ENCODE measurements at places on chromosomes 13 and 19.
A peak's percentile ranks its signal among the peaks of the same experiment; 100 is the strongest.

GRCh38 chr13:21362741-21363140 is 96.4 kb downstream of the ZDHHC20 start:
- DNase-seq = no peak

DNA sequence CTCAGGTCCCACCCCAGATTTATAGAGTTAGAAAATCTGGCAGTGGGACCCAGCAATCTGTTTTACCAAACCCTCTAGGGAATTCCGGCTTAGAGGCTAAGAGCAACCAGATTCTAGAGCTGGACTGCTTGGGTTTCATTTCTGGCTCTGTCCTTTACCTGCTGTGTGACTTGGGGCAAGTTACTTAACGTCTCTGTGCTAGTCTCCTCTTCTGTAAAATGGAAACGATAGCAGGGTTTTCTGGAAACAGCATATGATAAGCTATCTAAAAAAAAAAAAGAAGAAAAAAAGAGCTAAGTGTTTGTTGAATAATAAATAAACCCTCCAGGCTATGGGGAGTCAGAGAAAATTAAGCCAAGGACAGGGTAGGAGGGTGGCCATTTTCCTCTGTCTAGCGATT is 11.6 kb upstream of the CACNG7 start:
- no peak for DNase-seq

DNA sequence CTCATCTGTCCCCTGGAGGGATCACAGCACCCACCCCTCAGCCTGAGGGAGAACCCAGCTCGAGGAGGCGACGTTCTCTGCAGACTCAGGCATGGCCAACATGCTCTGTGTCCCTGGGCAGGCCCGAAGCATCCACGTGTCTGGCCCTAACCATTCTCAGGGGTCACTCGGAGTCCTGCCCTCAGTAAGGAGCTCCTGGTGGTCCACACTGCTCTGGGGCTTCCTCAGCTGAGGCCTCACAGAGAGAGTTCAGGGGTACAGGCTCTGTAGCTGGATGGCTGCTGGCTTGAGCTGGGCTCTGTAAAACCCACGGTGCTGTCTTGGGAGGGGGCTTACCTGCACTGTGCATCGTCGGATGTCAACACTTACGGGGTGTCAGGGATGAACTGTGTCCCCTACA is 4.4 kb upstream of the SIGLEC8 start:
- no peak for DNase-seq

- peak; percentile 58 for DNase-seq
Observed at GRCh38 chr19:47094557-47095475, 18.8 kb downstream of the ZC3H4 start.

DNA sequence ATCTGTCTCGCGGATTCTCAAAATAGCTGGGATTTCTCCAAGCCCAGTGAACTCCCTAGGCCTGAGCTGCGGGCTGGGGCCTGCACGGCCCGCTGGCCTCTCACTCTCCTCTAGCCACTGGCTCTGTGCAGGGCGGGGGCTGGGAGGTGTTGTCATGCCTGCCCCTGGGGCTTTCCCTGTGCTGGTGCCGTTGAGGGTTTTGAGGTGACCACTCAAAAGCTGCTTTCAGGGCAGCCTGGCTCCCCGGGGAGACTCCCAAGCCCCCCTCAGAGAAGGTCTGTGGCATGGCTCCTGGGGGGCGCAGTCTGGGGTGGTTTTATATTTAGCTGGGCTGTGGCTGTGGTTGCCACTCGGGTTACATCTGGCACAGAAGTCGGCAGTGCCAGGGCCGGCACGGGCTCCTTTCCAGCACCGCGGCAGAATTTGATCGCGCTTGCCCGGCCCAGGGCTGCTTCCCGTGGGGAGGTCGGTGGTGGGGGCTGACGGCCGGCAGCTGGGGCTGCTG is 10.0 kb downstream of the NDUFB7 start:
- no peak for DNase-seq

GRCh38 chr13:50531917-50532899 is 311.3 kb downstream of the DLEU7 start:
- no peak for DNase-seq

GRCh38 chr19:48858984-48859710 is 9.3 kb downstream of the PLEKHA4 start:
- peak; percentile 82 for DNase-seq

DNA sequence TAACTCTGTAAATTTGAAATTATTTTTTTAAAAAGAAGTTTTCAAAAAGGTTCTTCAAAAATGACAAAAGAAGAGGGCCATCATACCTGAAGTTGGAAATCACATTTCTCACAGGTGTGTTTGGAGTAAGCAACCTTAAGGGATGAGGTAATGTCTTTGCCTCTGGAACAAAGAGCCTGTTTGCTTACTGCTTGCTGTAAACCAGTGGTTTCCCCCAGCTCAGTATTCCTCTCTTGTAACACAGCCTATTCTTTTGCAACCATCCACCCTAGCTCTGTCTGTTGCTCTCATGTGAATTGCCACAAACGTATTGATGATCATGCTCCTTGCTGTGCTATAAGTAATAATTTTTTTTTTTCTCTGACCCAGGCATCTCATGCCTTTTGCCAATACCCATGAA is 38.1 kb downstream of the UCHL3 start:
- no peak for DNase-seq

DNA sequence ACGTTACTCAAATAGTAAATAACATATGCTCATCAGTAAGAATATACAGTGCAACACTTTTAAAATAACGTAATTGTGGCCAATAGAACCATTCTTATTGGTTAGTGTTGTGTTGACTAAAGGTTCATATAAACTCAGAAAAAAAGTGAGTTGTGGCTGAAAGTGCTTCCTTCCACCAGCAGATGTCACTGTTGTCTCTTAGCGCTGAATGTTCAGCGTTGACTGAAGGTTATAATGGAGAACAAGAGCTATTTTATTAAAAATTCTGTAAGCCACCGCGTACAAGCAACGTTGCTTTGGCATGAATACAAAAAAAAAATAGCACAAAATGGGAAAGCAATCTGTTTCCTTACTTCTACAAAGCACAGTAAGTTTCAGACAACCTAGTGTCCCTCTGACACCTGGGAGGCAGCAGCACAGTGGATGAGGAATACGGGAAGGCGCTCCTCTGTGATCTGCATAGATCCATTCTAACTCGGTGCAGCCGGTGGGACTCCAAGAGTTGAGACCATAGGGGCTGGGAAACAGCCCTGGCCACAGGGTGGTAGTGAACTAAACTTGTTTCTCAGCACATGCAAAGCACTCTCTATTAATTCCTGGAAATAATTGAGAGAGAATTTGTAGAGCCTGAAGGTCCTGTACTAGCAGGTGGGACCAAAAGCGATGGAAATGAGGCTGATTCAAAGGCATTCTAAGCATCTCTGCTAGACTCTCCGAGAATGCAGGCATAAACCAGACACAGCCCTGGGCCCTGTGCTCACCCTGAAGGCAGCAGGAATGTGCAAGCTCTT is 23.9 kb upstream of the OXGR1 start:
- peak; percentile 43 for DNase-seq

GRCh38 chr19:48999481-49000325 is 6.0 kb downstream of the RUVBL2 start:
- DNase-seq = peak; percentile 70

- DNase-seq = no peak
Observed at GRCh38 chr13:111186305-111186935, 71.3 kb downstream of the ARHGEF7 start.

GRCh38 chr13:27035892-27036235 is 135.7 kb downstream of the USP12 start:
- DNase-seq = no peak

DNA sequence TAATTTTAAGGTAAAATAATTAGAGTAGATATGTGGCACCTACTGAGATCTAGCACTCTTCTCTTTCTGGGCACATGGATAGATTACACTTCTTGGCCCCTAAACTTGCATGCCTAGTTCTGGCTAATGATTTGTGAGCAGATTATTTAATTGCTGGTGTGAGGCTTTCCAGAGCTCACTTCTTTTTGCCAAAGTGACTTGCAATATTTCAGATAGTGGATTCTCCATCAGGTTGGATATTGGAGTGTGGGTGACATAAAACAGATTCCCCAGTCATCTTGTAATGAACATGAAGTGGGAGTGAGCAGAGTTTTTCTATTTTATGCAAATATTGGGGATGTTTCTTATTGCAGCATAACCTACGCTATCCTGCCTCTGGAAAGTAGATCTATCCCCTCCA is 247.9 kb downstream of the KLF5 start:
- no peak for DNase-seq

DNA sequence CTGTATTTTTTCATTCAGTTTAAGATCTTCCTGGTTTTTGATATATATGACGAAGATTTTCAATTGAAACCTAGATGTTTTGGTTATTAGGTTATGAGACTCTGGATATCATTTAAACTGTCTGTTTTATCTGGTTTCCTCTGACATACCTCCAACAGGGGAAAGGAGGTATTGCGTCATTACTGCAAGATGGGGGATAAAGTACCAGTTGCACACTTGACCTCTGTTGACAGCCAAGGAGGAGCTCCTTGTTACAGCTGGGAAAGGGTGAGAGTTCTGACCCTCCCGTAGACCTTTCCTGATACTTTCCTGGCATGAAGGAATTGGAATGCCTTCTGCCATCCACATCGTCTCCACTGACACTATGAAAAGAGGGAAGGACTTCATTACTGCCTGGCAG is 82.0 kb upstream of the SHISA2 start:
- DNase-seq = no peak

DNA sequence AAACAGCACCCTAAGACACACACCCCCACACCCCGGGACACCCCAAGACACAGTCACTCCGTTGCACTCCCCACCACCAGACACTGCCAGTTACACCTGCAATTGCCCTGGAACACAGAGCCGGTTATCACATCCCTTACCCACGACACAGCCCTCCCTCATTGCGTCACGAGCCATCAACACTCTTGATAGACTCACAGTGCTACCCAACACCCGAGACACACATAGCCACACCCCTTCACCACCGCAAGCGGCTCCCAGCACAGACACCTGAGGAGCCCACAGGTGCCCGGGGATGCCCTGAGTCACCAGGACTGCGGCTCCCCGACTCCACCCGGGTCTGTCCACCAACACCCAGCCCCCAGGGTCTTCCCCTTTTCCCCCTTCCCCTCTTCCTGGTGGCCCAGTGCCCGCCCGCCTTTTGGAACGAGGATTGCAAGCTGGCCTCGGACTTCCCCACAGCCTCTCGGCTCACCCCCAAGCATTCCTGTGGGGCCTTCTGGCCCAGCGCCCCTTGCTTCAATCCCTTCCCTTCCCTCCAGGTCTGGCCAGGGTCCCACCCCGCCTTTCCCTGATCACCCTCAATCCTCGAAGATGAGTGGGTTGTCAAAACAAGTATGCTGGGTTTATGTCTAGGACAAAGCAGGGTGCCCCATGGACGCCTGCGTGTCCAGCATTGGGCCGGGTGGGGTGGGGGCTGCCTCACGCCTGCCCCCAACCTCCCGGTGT is 1.7 kb upstream of the PTGER1 start:
- peak; percentile 60 for DNase-seq

DNA sequence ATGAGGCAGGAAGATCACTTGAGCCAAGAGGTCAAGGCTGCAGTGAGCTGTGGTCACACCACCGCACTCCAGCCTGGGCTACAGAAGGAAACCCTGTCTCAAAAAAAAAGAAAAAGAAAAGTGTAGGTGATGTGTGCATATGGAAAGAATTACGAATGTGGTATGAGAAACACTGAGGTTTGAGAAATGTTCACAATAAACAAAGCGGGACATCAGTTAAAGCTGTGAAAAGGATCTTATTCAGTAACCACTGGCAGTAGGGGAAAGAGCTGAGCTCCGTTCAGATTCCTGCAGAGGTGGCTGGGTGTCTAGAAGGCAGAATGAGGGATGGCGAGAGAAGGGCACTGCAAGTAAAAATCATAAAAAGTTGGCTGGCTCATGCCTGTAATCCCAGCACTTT is 4.1 kb upstream of the IGSF23 start:
- no peak for DNase-seq

DNA sequence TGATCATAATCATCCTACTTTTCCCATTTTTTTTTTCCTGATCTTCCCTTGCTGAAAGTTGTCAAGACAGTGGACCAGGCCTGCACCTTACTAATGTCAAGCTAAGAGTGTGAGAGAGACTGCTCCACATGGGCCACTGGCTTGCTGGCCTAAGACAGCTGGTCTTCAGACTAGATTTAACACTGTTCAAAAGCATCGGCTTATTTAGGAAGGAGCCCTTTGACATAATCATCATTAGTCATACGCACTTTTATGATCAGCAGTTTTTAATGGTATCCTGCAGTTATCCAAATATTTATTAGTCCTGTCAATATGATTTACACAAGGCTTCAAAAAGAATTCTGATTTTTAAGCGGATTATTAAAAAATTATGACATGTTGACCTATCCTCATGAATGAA is 270.6 kb downstream of the DNAJC15 start:
- no peak for DNase-seq

DNA sequence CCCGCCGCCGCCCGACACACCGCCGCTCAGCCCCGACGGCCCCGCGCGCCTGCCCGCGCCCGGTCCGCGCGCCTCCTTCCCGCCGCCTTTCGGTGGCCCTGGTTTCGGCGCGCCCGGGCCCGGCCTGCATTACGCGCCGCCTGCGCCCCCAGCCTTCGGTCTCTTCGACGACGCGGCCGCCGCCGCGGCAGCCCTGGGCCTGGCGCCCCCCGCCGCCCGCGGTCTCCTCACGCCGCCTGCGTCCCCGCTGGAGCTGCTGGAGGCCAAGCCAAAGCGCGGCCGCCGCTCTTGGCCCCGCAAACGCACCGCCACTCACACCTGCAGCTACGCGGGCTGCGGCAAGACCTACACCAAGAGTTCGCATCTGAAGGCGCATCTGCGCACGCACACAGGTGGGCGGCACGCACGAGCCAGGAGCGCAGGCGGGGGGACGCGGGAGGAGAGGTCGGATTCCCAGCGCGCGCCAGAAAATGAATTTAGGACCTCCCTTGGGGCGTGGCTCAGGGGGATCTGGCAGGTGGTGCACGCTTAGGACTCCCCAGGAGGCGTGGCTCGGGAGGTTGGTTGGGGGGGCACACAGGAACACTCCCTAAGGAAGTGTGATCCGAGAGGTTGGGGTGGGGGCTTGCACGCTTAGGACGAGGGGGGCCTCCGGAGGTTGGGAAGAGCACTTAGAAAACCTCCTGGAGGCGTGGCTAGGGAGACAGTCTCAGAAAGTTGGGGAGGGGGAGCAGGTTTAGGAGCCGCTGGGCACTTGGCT is 1.2 kb downstream of the KLF2 start:
- DNase-seq = peak; percentile 73

GRCh38 chr13:60679928-60680694 is 283.1 kb downstream of the TDRD3 start:
- no peak for DNase-seq

- DNase-seq = no peak
Observed at GRCh38 chr19:49403404-49404187, 15.5 kb downstream of the KASH5 start.

DNA sequence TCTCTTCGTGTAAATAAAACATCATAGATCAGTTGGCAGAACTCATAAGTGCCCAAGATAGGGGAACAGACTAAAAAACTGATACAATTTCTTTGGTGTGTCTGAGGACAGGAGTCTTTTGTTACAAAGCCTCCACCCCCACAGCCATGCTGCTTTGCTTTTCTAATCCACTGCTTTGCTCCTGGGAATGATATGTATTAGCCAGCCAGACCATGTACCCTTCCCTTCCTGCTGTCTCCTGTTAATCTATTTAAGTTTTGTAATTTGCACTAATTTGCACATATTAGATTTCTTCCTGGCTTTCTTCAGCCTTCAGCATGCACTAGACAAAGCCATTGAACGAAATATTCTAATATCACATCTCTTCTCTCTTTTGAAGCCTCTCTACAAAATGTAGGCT is 130.5 kb downstream of the MAB21L1 start:
- no peak for DNase-seq

- no peak for DNase-seq
Observed at GRCh38 chr19:47019431-47020041, at the start of gene NPAS1. Gene NPAS1 (plus strand): TSS chr19:47019837. CDS start chr19:47021048, 1,211 bp downstream.

GRCh38 chr13:47628666-47629065 is 372.4 kb downstream of the SUCLA2 start:
- DNase-seq = no peak
